Stimulated activated naive CD8-positive, alpha-beta T cell treated with anti-CD3 and anti-CD28 coated beads, Interleukin-15, Interleukin-2, amounts not matched to agents 100 U/mL and 50 U/mL, for 24 hours (primary cell): ENCODE measurements at places on chromosomes 16 and 17.

DNA sequence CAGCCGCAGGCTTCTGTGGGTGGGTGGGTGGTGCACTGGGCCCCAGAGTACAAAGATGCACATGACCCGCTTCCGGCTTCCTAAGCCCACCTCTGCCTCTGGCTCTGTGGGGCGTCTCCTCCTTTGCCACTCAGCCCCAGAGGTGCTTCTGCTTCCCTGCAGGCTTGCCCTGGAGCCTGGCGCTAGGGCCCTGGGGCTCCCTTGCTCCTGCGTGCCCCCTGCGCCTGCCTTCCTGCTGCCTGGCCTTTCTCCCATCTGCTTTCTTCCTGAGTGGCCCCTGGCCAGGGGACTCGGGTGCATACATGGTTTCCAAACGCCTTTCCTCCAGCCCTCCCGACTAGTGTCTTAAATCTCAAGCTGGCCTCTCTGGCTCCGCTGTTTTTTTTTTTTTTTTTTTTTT, 3.4 kb downstream of the WWOX start:
- no peak for DNase-seq

- no peak for DNase-seq
Measured at GRCh38 chr16:23491490-23492391, 18.6 kb downstream of the GGA2 start.

- no peak for DNase-seq
Measured at GRCh38 chr16:17827313-17827712, 356.6 kb upstream of the XYLT1 start.

- DNase-seq: no peak
Measured at GRCh38 chr17:79562931-79563210, 48.0 kb downstream of the RBFOX3 start.

- no peak for DNase-seq
Measured at GRCh38 chr17:57135789-57136291, 50.8 kb downstream of the AKAP1 start.

DNA sequence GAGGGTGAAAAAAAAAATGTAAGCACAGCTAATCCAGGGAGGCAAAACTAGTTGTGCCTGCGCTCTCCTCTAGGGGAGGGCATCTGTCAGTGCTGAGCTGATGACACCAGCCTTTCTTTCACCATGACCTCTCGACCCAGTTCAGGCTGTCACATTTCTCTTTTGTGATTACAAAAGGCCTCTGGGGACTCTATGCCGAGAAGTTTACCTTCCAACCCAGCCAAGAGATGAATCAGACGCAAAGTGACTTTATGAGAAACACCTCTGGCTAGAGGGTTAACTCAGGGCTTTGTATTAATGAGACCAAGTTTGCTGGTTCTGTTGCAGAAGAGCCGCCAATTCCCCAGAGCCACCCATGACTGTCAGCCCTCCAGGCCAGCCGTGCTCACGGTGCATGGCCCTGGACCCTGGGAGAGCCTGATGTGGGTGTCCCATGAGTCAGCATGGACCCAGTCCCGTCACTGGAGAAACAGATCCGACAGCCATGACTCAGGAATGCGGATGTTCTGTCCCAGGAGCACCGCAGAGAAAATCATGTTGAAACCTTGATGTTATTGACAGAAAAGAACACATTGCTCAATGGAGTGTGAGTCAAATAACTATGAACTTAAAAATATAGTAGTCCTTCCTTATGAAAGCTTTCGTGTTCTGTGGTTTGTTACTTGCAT, 437.2 kb downstream of the HS3ST3B1 start:
- DNase-seq: no peak

GRCh38 chr17:63317166-63317840, 128.8 kb downstream of the CYB561 start:
- no peak for DNase-seq
